ENCODE measurements at places on chromosomes 5 and 9.

DNA sequence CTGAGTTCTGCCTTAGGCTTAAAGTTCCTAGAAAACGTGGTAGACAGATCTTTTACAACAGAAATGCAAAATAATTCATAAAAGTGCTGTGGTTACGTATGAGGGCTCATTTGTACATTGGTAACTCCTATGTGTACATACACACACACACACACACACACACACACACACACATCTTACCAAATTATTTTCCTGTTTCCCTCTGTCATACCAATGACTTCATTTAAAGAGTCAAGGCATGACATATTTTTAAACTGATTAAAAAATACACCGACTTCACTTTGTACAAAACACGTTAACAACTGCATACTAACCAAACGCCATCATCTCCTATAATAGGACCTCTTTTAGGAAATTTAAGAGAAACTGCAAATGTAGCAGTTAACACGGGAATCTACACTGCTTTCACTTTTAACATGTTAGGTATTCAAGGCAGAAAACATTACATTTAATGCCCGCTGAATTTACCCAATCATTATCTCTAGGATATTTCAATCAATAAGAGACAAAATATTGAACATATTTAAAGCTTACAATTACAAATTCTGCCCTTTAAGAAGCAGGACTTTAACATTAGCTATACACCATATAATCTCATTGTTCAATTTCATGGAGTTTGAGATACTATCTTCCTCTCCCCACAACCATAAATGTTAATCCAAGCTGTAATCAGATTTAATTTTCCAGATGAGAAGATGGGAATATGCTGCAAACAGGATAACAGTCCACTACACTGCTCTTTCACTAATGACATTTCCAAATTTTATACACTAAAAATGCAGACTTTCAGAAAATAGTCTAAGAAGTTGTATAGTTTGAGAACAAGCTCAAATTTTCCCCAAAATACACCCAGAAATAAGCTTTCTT, 133.1 kb downstream of the DENND1A start:
- DNase-seq: no peak

GRCh38 chr5:174816858-174817257, 92.5 kb downstream of the MSX2 start:
- no peak for DNase-seq

- no peak for DNase-seq
Measured at GRCh38 chr5:170365831-170366230, 23.3 kb downstream of the KCNMB1 start.

GRCh38 chr5:95090774-95091173, 194.1 kb downstream of the MCTP1 start:
- no peak for DNase-seq

DNA sequence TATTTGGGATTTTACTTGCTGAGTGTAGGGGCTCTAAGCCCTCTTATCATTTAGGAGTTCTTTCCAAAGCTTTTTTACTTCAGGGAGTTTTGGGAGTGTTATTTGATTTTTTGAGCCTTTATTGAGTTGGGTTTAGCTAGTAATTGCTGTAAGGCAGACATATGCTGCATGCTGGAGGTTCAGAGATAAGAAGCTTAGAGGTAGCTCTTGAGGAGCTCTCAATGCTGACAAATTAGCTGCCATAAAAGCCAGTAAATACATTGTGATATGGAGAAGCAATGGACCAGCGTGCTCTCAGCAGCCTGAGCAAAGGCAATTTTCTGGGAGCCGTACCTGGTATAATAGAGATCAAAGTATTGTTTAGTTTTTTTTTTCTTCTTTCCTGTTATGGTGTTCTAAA, 11.6 kb downstream of the ARHGEF28 start:
- no peak for DNase-seq

DNA sequence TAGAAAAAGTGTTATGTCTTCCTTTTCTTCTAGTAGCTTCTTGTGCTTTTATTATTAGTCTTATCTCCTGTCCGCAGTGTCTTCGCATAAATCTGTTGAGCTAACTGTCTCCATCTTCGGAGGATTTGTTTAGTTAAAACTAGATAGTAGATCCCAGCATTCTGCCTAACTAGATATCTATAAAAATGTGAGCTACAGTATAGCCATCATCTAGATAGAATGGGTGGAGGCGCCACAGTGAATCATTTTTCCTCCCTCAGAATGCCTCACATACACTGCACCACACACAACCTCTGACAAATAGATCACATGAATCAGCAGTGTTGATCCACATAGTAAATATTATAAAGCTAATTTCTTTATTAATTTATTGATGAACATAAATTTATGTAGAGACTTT, 220.3 kb upstream of the GAS1 start:
- DNase-seq: no peak

- DNase-seq: no peak
Measured at GRCh38 chr5:26295541-26295940, 742.8 kb downstream of the CDH9 start.

DNA sequence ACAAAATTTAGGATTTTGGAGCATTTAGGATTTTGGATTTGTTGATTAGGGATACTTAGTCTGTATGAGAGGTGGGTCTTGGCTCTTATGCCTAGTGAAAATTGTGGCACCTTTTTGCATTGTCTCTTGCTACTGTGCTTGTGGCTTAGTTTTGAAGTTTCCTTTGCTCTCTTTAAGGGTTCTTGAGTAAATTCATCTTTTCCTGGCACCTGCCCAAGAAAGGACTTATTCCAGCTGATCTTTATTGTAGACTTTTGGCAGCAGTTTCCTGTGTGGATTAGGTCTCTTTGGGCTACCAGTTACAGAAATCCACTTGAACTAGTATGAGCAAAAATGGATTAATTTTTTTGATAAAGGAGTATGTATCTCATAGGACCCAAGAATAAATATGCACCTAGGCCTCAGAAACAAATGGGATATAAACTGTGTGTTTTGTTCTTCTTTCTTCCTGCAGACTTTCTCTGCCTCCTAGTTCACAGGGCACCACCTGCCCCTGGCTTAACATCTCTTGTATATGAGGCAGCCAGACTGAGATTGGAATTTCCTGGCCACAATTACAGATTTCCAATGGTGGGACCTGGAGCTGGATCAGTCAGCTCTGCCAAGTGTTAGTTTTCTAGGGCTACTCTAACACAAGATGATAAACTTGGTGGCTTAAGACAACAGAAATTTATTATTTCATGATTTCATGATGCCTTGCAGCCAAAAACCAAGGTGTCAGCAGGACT, 44.6 kb downstream of the FOCAD start:
- DNase-seq: no peak

GRCh38 chr5:68416714-68417113, 201.2 kb downstream of the PIK3R1 start:
- DNase-seq: no peak

DNA sequence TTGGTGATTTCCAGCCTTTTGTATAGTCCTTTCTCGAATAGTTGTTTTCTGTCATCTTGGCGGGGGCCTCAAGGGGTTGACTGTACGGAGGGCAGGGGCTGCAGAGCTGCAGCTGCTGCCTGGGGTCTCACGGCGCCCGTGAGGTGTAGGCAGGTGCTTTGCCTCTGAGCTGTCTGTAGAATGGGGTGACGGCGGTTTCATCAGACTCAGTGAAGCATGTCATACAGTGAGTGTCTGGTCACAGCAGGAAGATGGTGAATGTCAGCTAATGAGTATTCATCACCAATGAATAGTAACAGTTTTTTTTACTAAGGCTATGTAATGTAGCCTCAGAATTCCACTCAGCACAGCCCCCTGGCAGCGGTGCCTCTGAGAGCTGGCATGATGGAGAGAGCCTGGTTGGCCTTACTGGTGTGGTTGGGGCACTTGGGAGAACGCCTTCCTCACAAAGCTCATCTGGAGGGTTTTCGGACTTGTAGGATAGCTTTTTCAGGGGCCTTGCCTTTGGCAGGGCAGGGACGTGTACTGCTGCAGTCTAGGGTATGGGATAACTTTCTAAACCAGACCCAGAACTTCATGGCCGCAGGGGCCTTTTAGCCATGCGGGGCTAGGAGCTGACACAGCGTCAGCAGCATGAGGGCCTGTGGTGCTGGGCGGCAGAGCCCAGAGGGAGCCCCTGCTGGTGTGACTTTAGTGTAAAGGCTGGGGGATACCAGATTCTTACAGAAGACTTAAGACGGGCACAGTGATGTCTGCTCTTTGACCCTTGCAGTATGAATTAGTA, 15.0 kb downstream of the TENT4A start:
- no peak for DNase-seq

DNA sequence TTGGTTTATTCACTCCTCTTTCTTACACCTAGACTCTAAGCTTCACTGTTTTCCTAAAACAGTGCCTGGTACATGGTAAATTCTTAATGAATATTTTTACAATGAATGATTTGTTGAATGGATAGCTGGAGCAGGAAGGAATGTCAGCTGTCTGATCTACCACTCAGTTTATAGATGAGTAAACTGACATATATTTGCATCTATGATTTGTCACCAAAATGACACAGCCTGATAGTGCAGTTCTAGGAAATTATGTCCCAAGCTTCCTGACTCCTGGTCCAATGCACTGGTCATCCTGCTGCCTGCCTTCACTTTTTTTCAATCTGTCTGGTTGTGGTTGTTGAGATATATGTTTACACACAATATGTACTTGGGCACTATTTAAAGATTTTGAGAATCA, 651.7 kb upstream of the WWC1 start:
- no peak for DNase-seq

DNA sequence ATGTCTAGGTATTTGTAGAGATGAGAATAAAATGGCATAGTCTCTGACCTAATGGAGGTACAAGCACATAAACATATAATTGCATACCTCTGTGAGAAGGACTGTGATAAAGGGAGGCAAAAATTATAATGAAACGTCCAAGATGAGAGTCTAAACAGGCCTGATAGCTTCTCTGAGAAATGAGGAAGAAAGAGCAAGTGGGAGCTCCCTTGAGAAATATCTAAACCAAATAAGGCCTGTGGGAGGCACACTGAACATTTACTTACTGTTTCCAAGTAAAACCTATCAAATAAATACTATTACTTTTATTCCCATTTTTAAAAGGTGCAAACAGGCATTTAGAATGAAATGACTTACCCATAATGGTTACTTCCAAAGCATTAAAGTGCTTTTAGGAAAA, 125.6 kb upstream of the PAPPA start:
- DNase-seq: no peak

DNA sequence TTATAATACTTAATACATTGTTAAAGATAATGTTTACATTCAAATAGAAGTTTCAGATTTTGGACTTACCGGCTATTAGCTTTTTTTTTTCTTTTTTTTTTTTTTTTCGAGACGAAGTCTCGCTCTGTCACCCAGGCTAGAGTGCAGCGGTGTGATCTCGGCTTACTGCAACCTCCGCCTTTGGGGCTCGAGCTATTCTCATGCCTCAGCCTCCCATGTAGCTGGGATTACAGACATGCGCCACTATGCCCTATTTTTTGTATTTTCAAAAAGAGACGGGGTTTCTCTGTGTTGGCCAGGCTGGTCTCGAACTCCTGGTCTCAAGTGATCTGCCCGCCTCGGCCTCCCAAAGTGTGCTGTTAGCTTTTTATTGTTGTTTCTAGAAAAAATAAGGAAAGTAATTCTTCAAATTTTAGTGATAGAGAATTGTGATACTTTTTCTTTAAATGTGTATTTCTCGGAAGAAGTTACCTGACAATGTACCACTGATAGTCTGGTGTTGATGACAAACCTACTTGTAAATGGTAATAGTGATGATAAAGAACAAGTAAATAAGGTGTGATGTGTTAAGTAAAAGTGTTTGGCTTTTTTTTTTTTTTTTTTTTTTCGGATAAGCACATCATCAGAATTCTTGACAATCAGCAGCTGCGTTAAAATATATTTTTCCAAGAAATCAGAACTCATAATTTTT, 2.7 kb downstream of the CDC42SE2 start:
- DNase-seq: peak; percentile 48

- peak; percentile 52 for DNase-seq
Measured at GRCh38 chr5:176596689-176597416, 13.1 kb downstream of the GPRIN1 start.

- no peak for DNase-seq
Measured at GRCh38 chr9:136611119-136611518, 51.6 kb upstream of the EGFL7 start.

GRCh38 chr9:30482499-30482898, 1901.9 kb upstream of the ACO1 start:
- DNase-seq: no peak

DNA sequence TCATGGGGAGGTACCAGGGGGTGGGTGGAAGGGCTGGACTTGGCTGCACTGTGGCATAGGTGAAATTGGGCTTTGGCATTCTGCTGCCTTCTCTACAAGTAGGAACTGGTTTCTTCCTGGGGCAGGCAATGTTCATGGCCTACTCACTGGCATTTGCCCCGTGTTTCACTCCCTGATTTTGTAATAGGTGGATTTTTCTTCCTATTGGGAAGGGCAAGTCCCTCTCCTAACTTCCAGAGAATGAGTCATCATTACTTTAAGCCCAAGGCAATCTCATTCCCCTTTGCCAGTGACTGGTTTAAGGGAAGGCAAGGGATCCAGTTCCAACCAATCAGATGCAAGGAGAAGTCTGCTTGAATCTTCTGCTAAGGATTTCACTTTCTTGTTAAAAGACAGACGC, 67.9 kb upstream of the ANKRD55 start:
- DNase-seq: no peak

DNA sequence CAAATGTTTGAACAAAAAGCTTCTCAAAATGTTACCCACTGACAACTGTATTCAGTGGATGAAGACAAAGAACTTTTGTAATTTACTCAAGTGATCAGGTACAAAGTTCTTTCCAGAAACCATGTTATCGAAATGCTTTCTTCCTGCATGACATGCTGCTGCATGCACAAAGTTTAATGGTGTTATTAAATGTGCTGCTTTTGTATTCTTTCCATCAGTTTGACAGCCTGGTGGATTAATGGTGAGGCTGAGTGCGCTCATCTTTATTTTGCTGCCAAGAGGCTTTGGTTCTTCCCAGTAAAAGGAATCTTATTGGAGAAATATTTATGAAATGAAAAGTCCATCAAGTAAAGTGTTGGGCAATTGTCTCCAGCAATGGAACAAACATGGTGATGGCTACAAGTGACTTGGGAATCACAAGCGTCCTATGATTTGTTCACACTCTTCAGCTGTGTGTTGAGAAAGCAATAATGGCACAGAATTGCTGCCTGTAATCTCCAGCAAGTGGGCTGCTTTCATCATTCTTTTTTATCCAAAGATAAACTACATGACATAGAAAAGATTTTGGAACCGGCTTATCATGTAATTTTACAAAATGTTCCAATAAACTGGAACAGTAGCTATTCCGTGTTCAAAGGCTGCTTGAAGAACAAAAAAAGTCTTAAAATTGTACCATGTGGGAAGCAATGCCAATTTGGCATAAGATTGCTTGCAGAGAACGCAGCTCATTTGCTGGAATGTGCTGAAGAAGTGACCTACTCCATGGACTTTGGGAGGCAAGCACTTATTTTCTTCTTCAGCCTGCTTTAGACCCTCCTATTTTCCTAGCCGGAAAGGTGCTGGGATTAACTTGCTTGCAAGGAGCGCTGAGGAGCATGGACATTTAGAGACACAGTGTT, 153.1 kb downstream of the HSD17B3 start:
- DNase-seq: no peak

- DNase-seq: no peak
Measured at GRCh38 chr9:137176302-137177182, 4.7 kb upstream of the TMEM210 start.

All from CD8-positive, alpha-beta T cell (primary cell).